Cerebellum (tissue), 4 donors: ENCODE measurements at places on chromosomes 11 and 22.

DNA sequence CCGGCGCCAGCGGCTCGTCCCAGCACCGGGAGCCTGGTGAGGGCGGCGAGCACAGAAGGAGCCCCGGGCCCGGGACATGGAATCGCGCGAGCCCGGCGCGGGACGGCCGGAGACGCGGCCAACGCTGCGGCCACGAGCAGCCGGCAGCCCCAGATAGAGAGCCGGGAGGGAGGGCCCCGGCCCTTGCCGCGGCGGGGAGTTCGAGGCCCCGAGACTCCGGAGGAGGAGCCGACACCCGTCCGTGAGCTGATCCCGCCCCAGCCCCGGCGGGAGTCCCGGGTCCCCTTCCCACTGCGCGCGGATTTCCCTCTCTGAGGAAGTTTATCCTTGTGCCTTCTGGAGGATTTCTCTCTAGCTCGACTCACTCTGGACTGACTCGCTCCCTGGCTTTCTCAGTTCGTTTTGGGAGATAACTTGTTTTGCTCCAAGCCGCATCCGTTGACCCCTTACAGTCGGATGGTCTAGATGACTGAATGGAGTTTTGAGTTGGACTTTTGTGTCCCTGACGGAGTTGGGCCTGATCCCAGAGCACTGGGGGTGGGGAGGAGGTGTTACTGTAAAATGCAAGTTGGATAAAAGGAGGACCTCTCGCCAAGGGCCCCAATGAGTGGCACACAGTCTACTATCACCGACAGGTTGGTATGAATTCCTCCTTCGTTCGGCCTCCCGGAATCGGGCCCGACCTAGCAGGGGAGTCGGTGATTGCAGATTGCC, 585 bp downstream of the ARHGEF12 start:
- DNase-seq = peak; percentile 44

GRCh38 chr11:100031973-100032372, 655.1 kb upstream of the ARHGAP42 start:
- no peak for DNase-seq

- no peak for DNase-seq
These were observed 120.2 kb downstream of the BCR start for GRCh38 chr22:23300476-23300875.

- peak; percentile 59 for DNase-seq
These were observed 17.6 kb upstream of the ASCC2 start for GRCh38 chr22:29855611-29856181.

DNA sequence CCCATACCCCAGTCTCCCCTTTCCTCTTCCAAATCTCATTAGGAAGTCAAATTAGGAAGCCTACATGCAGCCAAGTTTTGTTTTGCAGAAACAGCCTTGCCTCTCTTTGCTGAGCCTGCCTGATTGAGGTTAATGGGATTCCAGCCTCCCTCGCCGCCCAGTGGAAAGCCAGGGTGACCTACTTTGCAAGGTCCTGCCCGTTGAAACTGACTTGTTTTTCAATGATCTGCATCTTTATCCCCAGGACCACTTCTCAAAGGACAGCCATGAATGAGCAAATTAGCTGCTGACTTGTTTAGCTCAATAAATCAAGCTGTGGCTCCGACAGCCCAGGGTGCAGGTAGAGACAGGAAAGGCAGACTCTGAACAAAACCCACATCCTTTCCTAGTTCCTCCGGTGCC, 110.4 kb downstream of the RRAS2 start:
- peak; percentile 73 for DNase-seq

DNA sequence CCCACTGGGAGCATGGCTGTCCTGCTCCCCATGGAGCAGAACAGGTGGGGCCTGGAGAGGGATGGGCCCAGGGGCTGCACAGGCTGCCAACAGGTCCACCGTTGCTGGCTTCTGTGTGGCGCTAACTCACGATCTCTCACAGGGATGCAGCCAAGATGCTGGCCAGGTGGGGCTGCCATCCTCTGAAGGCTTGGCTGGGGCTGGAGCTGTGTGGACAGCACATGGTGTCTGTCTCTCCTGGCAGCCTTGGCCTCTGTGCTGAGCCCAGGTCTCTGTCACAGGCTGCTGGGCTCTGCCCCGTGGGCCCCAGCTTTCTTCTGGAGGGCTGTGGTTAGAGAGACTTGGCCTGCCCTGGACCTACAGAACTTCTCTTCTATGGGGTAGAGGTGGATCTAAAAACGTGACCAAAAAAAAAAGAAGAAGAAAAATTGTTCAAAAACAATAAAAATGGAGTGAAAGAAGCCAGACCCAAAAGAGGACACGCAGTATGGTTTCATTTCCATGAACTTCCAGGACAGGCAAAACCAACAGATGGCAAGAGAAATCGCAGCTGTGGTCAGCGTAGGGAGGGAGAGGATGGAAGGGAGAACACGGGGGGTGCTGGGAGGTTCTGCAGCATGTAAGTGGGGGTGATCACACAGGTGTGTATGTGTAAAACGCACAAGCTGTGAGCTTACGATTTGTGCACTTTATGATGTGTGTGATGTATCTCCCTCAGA, 12.2 kb downstream of the PARVG start:
- peak; percentile 64 for DNase-seq

DNA sequence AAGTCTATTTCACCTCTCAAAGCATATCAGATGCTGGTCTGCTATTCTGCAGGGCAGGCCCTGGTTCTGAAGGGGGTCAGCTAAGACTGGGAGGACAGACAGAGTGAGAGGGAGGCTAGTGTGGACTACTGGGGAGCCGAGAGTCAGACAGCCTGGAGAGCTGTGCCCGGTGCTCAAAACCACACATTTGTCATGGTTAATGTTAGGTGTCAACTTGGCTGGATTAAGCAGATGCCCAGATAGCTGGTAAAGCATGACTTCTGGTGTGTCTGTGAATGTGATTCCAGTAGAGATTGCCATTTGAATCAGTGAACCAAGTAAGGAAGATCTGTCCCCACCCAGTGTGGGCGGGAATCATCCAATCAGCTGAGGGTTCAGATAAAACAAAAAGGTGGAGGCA, 102.6 kb downstream of the SNX19 start:
- DNase-seq = no peak

DNA sequence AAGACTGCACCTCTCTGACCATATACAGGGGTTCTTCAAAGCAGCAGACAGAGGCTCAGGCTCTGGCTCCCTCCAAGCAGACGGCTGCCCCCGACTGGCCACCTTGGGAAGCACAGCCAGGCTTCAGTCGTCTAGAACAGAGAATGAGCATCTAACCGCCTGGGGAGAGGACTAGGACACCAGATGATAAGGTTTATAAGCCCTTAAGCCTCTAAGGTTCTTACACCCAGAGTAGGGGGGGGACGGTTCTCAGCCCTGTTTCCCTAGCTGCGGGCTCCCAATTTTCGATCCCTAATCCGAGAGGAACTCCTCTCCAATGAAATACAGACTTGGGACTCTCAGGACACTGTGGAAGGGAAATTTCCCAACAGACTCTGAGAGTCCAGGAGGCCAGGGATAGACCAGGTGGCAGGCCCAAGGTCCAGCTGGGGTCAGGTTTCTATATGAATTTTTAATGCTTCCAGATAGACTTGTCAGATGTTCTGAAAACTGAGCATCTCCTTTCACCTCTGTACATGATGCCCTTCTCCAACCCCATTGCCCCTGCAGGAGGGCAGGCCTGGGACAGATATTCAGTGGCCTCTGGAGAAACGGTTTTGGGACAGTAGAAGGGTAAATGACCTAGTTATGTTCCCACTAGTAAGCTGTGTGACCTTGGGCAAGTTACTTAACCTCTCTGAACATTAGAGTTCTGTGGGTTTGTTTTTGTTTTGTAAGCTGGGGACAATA, 20.2 kb downstream of the RTN4RL2 start:
- peak; percentile 37 for DNase-seq

DNA sequence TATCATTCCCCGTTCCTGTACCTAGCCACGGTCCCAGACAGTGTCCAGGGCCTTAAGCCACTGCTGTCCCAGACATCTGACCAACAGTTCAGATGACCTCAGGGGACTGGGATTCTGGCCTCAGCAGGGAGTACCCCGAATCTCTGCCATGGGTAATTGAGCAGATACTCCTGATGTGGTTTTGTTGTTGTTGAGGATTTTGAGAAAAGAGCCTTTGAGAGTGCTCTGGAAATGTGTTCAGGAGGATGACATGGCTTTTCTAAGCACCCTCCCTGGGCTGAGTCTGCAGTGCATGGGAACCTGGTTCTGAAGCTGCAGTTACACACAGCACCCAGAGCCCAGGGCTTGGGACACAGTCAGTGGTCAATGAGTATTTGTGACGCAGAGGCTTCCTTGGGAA, 30.4 kb downstream of the ADAMTS15 start:
- no peak for DNase-seq

- DNase-seq = no peak
These were observed 54.7 kb downstream of the WNT11 start for GRCh38 chr11:76151556-76152085.

- no peak for DNase-seq
These were observed 35.6 kb upstream of the PSMA1 start for GRCh38 chr11:14555818-14556217.

DNA sequence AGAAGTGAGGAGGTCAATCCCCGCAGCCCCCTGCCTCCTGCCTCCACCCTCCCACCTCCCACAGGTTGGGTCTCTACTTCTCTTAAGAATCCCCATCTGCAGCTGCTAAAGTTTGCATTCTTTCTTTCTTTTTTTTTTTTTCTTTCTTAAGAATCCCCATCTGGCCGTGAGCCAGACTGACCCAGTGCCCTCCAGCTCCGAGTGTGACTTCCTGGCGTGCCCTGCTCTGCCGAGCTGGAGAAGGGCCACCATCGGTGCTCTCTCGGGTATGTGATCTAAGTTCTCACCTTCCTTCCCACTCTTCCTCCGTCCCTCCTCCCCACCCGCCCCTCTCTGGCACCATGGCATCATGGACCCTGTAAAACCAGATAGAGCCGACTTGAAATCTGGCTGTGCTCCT, 66.7 kb upstream of the LMO1 start:
- DNase-seq = no peak
